ENCODE measurements at places on chromosomes 3 and 15. TPM values are rescaled to one million over a fixed set of nuclear protein-coding genes. Genes with fewer than 3 reads are reported as not detected.

- H3K4me1 ChIP-seq, result no peaks in the 10 kb centered on the region
- DNase-seq, result no peak
- H3K36me3 ChIP-seq, result no peaks in the 10 kb centered on the region
- H3K27ac ChIP-seq, result no peak overlapping the region
These were observed 50.0 kb upstream of the ADPGK start for GRCh38 chr15:72833561-72833960.

DNA sequence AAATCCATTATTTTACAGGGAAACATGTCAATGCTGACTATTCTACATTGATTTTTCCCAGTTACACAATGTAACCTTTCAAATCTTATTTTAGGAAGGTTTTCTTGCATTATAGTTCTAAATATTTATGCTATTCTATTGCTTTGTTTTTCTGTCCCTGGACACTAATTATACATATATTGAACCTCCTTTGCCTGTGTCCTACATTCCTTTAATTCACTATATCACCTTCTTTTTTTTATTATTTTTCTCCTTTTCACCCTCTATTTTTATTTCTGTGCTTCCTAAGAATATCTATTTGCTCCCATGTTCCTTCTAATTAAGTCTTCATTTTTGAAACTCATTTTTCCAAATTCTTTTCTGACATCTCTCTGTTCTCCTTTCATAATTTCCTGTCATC is 259.2 kb downstream of the TJP1 start:
- peaks cover 27% of the 10 kb centered on the region for H3K27me3 ChIP-seq
- no peaks in the 10 kb centered on the region for H3K4me1 ChIP-seq
- no peak overlapping the region for H3K27ac ChIP-seq
- H3K36me3 ChIP-seq, result peaks cover 3% of the 10 kb centered on the region
- DNase-seq, result no peak

DNA sequence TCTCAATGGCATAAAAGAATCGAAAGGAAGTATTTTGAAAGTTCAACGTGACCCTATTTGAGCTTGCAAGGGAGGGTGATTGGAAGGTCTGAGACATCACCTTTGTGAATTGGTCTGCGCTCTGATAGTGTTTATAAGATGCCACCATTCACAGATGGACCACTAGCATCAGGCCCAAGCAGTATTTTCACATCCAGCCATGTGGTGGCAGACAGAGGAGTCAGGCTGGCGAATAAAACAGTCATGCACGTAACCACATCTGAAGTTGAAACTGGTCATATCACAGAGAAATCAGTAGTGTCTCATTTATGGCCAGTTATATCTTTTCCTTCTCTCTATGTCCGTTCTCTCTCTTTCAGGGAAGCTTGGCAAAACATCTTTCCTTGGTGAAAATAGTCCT is 170.1 kb upstream of the ONECUT1 start:
- H3K4me1 ChIP-seq, result no peaks in the 10 kb centered on the region
- DNase-seq, result no peak
- no peaks in the 10 kb centered on the region for H3K36me3 ChIP-seq
- H3K27ac ChIP-seq, result no peak overlapping the region
- no peak overlapping the region for H3K4me3 ChIP-seq
- H3K27me3 ChIP-seq, result no peaks in the 10 kb centered on the region

GRCh38 chr3:80190051-80190450 is 422.3 kb upstream of the ROBO1 start:
- no peak overlapping the region for H3K4me3 ChIP-seq
- H3K4me1 ChIP-seq, result no peaks in the 10 kb centered on the region
- DNase-seq, result no peak
- H3K36me3 ChIP-seq, result peaks cover 2% of the 10 kb centered on the region
- no peaks in the 10 kb centered on the region for H3K27me3 ChIP-seq

GRCh38 chr3:53293867-53294266 is 38.0 kb upstream of the TKT start:
- peak overlapping the region; percentile 3 for H3K27ac ChIP-seq
- DNase-seq, result no peak
- H3K36me3 ChIP-seq, result peaks cover 4% of the 10 kb centered on the region
- no peaks in the 10 kb centered on the region for H3K4me1 ChIP-seq
- H3K27me3 ChIP-seq, result no peaks in the 10 kb centered on the region

DNA sequence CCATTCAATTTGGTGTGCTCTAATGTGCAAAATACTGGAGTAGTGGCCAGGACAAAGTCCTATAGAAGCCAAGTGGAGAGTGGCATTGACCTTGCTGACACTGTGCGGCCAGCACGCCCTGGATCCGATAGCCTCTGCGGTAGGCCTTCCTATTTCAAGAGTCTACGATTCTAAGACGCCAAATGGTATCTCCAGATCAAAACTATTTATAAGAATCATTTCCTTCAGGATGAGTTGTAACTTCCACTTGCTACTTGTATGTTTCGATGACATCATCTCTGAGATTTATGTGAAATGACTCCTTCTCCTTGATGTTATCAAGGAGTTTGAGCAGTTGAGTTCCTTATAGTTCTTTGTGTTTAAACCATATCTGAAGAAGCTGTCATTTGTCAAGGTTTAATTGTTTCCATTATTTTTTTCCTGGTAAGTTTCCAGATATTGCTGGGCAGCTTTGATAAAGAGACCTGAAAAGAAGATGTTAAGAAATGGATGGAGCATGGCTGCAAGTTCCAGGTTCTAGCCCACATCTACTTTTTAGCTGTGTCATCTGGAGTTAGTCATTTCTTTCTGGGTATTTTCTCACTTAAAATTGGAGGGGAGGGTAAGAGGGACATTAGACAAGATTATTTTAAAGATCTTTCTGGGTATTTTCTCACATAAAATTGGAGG is 71.8 kb downstream of the TMEM44 start:
- no peak for DNase-seq
- H3K36me3 ChIP-seq, result no peaks in the 10 kb centered on the region
- peaks cover 19% of the 10 kb centered on the region for H3K27me3 ChIP-seq
- no peak overlapping the region for H3K27ac ChIP-seq
- H3K4me3 ChIP-seq, result peak overlapping the region; percentile 22

DNA sequence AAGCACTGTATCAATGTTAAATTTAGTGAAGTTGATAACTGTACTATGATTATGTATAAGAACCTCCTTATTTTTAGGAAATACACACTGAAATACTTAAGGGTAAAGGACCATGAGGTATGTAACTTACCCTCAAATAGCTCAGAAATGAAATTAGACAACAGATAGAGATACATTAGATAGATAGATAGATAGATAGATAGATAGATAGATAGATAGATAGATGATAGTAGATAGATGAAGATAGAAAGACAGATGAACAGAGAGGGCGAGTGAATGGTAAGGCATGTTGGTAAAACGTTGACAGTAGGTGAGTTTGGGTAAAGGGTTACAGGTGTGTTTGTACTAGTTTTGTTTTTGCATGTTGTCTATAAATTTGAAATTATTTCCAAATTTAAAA is 38.0 kb upstream of the ACAN start:
- no peaks in the 10 kb centered on the region for H3K4me1 ChIP-seq
- H3K27me3 ChIP-seq, result peaks cover 17% of the 10 kb centered on the region
- no peaks in the 10 kb centered on the region for H3K36me3 ChIP-seq

- H3K4me1 ChIP-seq, result no peaks in the 10 kb centered on the region
- no peak overlapping the region for H3K27ac ChIP-seq
- no peak overlapping the region for H3K4me3 ChIP-seq
- H3K27me3 ChIP-seq, result no peaks in the 10 kb centered on the region
- no peaks in the 10 kb centered on the region for H3K36me3 ChIP-seq
- no peak for DNase-seq
These were observed 48.5 kb upstream of the PEX5L start for GRCh38 chr3:180085122-180085710.

GRCh38 chr3:20682573-20682972 is 496.6 kb upstream of the SGO1 start:
- H3K36me3 ChIP-seq, result no peaks in the 10 kb centered on the region
- no peaks in the 10 kb centered on the region for H3K27me3 ChIP-seq
- DNase-seq, result no peak

- H3K27me3 ChIP-seq, result no peaks in the 10 kb centered on the region
- H3K4me3 ChIP-seq, result peak overlapping the region; percentile 24
- H3K4me1 ChIP-seq, result peaks cover 11% of the 10 kb centered on the region
- peak; percentile 6 for DNase-seq
- H3K27ac ChIP-seq, result peak overlapping the region; percentile 90
These were observed 63.8 kb downstream of the BLM start for GRCh38 chr15:90780916-90781315.

DNA sequence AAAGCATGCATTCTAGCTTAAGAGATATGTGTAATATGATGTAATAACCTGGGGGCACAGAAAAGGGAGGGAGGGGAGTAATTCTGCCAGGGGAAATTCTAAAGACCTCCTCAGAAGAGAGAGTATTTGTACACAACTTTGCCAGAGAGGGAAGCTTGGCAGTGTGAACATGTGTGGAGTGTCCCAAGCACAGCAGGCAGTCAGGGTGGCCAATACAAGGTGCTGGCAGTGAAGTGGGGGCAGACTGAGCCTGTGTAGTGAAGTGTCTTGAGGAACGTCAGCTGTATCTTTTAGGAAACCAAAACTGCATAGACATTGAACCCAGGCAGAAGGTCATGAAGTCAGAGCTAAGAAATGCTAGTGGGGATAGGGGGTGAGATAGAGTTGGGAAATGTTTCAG is 29.7 kb upstream of the TMEM42 start:
- H3K36me3 ChIP-seq, result peaks cover 16% of the 10 kb centered on the region
- H3K4me3 ChIP-seq, result no peak overlapping the region
- no peaks in the 10 kb centered on the region for H3K27me3 ChIP-seq

DNA sequence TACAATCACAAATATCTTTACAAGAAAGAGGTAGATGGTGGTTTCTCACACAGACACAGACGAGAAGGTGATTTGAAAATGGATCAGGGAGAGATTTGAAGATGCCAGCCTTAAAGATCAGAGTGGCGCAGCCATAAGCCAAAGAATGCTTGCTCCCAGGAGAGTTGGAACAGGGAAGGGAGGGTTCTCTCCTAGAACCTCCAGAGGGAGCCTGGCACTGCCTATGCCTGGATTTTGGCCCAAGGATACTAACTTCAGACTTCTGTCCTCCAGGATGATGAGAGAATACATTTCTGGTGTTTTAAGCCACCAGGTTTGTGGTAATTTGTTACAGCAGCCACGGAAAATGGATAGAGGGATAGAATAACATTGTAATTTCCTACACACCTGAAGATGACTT is 279.1 kb downstream of the FAM43A start:
- H3K27ac ChIP-seq, result no peak overlapping the region
- no peak overlapping the region for H3K4me3 ChIP-seq
- no peaks in the 10 kb centered on the region for H3K4me1 ChIP-seq
- no peaks in the 10 kb centered on the region for H3K36me3 ChIP-seq
- H3K27me3 ChIP-seq, result peaks cover 12% of the 10 kb centered on the region

GRCh38 chr15:38479266-38479665 is 25.3 kb downstream of the FAM98B start:
- peaks cover 9% of the 10 kb centered on the region for H3K36me3 ChIP-seq
- peak overlapping the region; percentile 86 for H3K27ac ChIP-seq
- H3K4me3 ChIP-seq, result no peak overlapping the region
- H3K27me3 ChIP-seq, result no peaks in the 10 kb centered on the region

DNA sequence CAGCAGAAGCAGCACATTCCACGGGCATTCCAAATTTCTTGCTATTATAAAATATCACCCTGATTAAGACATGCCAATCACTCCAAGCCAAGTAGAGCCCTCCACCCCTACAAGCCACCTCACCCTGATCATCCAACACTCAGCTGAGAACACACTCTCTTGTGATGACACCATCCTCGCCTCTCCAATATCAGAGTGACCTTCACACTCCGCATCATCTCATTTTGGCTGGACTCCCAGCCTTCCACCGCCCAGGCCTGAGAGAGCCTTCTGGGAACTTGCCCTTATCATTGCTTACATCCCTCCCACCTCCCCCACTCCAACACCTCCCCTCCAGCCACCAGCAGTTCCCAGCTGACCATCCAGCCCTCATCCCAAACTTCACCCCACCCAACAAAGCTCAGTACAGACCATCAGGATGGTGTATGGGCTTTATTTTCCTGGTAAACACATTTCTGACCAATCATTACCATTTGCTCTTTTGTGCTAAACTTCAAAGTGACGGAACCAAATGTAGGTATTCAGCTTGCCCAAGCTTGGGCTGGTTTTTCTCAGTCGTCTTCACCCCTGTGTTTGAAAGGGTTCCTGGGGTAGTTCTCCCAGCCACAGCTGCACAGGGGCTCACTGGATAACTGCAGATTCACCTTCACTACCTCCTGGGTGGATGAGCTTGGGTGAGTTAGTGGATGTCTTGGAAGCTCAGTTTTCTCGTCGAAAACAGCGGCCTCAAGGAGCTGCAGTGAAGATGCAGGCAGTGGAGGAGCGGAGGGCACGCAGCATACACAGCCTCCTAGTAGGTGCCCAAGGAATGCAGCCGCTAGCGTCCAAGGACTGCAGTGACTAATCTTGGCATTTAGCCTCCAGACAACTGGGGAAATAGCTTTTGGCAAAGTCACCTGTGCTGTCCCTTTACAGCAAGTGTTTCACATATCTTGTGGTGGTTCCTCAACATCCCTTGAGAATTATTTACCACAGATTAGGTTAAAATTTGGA is 115.1 kb downstream of the LIPC start:
- H3K36me3 ChIP-seq, result no peaks in the 10 kb centered on the region
- no peak overlapping the region for H3K27ac ChIP-seq
- no peak overlapping the region for H3K4me3 ChIP-seq
- H3K4me1 ChIP-seq, result peaks cover 50% of the 10 kb centered on the region
- DNase-seq, result no peak

GRCh38 chr3:53550005-53550620 is 55.7 kb downstream of the CACNA1D start:
- no peaks in the 10 kb centered on the region for H3K36me3 ChIP-seq
- no peak overlapping the region for H3K27ac ChIP-seq
- H3K4me3 ChIP-seq, result no peak overlapping the region
- peaks cover 27% of the 10 kb centered on the region for H3K27me3 ChIP-seq
- H3K4me1 ChIP-seq, result peaks cover 47% of the 10 kb centered on the region

GRCh38 chr15:76245072-76245610 is 66.1 kb downstream of the ETFA start:
- no peak for DNase-seq
- no peaks in the 10 kb centered on the region for H3K27me3 ChIP-seq
- H3K4me3 ChIP-seq, result no peak overlapping the region
- no peaks in the 10 kb centered on the region for H3K4me1 ChIP-seq
- no peak overlapping the region for H3K27ac ChIP-seq

DNA sequence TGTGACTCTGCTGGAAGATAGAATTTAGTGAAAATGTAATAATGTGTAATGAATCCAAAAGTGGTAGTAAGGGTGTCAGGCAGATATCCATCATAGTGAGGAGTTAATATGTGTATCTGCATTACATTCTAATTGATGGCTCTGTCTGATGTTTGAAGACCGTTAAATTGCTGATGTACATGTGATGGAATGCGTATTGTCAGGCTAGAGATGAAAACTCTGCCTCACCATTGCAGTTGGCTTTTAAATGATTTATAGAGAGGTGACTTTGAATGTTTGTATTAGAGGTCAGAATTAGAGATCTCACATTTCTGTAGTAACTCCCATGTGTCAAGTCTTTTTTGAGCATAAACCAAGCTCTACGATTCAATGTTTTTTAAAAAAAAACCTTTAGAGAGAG is 234.6 kb downstream of the NAALADL2 start:
- DNase-seq, result no peak
- H3K4me1 ChIP-seq, result no peaks in the 10 kb centered on the region
- no peaks in the 10 kb centered on the region for H3K36me3 ChIP-seq
- H3K27me3 ChIP-seq, result no peaks in the 10 kb centered on the region
- no peak overlapping the region for H3K4me3 ChIP-seq

- no peak overlapping the region for H3K4me3 ChIP-seq
- H3K36me3 ChIP-seq, result no peaks in the 10 kb centered on the region
- H3K4me1 ChIP-seq, result no peaks in the 10 kb centered on the region
- H3K27me3 ChIP-seq, result no peaks in the 10 kb centered on the region
These were observed 595.8 kb downstream of the NLGN1 start for GRCh38 chr3:173993299-173993698.

The SKOR1 gene
- 0.95 TPM for total RNA-seq

The PRSS50 gene
- total RNA-seq, result 0.09 TPM

The TMEM108 gene
- not detected for total RNA-seq

The PLA2G4E gene
- total RNA-seq, result not detected

The GCNT3 gene
- total RNA-seq, result not detected

The SEMA5B gene
- total RNA-seq, result not detected

The TRPM1 gene
- not detected for total RNA-seq

The WDR72 gene
- total RNA-seq, result not detected
